Stimulated activated CD4-positive, alpha-beta T cell treated with anti-CD3 and anti-CD28 coated beads, Interleukin-2, amount 100 ng/mL, for 48 hours (primary cell): ENCODE measurements at places on chromosomes 1 and 21.

DNA sequence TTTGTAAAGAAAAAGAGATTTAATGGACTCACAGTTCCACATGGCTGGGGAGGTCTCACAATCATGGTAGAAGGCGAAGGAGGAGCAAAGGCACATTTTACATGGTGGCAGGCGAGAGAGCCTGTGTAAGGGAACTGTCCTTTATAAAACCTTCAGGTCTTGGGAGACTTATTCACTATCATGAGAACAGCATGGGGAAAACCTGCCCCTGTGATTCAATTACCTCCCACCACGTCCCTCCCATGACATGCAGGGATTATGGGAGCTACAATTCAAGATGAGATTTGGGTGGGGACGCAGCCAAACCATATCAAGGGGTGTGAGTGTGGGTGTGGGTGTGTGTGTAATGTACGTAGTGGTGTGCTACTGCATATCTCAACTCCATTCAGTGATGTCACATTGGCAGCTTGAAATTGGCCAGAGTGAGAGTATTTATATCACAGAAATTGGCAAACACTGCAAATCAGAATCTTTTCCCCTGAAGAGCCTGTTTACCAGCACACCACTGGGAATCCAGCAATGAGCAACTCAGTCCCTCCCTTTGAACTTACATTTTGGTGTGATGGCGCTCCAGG lies 5.4 kb downstream of the ARHGEF10L start:
- no peak for DNase-seq

GRCh38 chr1:51842261-51842660 lies 36.3 kb downstream of the NRDC start:
- no peak for DNase-seq

GRCh38 chr1:91511386-91511785 lies 10.7 kb downstream of the CDC7 start:
- no peak for DNase-seq

GRCh38 chr1:156801409-156802121 lies 15.1 kb downstream of the SH2D2A start:
- DNase-seq: no peak

GRCh38 chr1:206949208-206949607 lies 2.9 kb upstream of the PIGR start:
- no peak for DNase-seq

GRCh38 chr1:184408580-184408979 lies 21.8 kb downstream of the C1orf21 start:
- no peak for DNase-seq

GRCh38 chr1:153510984-153511410 lies 24.8 kb downstream of the S100A6 start:
- peak; percentile 83 for DNase-seq
